Lower leg skin (tissue), 4 donors: ENCODE measurements at places on chromosomes 6 and 20.

DNA sequence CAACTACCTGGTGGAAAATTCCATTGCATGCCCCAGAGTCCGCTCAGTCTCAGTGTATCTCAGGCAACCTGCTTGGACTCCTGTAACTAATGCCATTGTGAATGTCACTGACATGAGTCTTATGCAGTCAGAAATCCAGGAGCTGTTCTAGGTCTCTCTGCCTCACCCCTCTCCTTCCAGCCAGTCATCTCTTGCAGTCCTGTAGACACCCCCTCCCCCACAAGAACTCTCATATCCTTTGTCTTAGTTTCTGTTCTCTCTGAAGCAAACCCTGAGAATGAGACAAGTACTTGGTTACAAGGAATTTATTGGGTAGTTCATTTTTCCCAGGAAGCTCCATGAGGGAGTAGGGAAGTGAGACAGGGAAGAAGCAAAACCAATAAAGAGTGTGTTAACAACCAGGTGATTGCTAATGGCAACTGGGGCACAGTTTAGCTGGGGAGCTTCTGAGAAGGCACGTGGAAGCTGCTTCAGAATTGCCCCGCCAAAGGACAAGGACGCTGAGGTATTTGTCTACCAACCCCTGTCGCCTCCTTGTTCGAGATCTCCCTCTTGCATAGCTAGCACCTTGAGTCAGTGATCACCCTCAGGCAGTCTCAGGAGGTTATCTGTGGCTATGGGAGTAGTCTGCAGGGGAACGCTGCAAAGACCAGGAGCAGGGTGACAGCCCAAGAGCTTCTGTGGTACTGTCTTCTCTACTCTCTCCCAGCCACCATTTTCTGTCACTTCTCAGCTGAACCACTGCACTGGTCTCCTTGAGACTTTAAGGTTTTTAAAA, 911.4 kb upstream of the FLRT3 start:
- no peak for DNase-seq

DNA sequence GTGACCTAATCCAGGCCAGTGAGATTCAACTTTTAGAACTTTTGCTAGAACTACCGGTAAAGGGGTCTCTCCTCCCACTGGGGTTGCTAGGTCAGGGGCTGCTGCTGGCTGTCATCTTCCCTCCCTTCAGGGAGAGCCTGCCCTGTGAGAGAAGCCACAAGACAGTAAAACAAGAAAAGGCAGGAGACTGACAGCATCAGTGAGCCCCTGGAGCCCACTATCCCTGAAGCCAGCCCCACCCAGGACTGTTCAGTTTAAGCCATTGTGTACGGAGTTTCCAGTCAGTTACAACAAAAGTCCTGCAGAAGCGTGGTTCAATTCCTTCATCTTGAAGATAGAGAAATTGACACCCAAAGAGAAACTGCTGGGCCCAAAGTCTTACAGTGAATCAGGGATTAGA, 7.9 kb upstream of the BMP7 start:
- no peak for DNase-seq

DNA sequence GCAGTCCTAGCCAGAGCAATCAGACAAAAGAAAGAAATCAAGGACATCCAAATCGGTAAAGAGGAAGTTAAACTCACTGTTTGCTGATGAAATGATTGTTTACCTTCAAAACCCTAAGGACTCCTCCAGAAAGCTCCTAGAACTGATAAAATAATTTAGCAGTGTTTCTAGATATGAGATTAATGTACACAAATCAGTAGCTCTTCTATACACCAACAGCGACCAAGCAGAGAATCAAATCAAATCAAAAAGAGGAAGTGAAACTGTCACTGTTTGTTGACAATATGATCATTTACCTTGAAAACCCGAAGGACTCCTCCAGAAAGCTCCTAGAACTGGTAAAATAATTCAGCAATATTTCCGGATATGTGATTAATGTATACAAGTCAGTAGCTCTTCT, 21.7 kb downstream of the SERPINB9 start:
- DNase-seq, result no peak

- no peak for DNase-seq
These were observed 147.1 kb upstream of the RALGAPA2 start for GRCh38 chr20:20859510-20859909.

- DNase-seq, result no peak
These were observed 494.9 kb upstream of the RNF217 start for GRCh38 chr6:124467366-124467765.

GRCh38 chr6:4930025-4930691, 73.7 kb downstream of the RPP40 start:
- DNase-seq, result no peak

GRCh38 chr6:33547499-33547898, 32.6 kb downstream of the BAK1 start:
- DNase-seq, result no peak

- no peak for DNase-seq
These were observed 107.2 kb upstream of the BTBD3 start for GRCh38 chr20:11810311-11811083.

- no peak for DNase-seq
These were observed 72.4 kb upstream of the NHSL1 start for GRCh38 chr6:138571585-138572166.

- DNase-seq, result peak; percentile 38
These were observed 28.3 kb downstream of the MEP1A start for GRCh38 chr6:46821458-46821881.

GRCh38 chr6:49905296-49905695, 39.0 kb upstream of the CRISP1 start:
- DNase-seq, result no peak

DNA sequence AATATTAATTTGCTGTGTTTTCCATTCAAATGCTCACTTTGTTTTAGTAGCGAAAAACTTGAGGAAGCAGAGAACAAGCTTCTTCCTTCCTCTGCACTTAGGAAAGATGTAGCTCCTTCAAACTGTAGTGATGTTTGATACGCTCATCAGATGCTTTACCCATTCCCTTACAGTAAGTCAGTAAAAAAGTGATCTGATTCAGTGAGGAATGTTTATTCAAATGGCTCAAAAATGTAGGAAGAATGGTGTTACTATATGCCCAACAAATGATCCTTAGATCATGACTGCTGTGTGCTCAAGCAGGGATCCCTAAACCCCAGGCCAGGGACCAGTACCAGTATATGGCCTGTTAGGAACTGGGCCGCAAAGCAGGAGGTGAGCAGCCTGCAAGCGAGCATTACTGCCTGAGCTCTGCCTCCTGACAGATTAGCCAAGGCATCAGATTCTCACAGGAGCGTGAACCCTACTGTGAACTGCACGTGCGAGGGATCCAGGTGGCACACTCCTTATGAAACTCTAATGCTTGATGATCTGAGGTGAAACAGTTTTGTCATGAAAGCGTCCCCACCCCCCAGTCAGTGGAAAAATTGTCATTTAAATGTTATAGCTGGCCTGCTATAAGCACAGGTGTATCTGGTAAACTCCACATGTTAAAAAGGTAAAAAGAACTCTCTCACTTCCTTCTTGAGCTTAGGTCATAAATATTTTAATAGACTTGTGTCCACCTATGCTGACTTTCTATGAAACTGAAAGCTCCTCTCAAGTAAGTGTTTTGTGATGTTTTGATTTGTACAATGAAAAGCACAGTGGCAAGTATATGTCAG, 187.2 kb downstream of the FOXC1 start:
- DNase-seq, result no peak

DNA sequence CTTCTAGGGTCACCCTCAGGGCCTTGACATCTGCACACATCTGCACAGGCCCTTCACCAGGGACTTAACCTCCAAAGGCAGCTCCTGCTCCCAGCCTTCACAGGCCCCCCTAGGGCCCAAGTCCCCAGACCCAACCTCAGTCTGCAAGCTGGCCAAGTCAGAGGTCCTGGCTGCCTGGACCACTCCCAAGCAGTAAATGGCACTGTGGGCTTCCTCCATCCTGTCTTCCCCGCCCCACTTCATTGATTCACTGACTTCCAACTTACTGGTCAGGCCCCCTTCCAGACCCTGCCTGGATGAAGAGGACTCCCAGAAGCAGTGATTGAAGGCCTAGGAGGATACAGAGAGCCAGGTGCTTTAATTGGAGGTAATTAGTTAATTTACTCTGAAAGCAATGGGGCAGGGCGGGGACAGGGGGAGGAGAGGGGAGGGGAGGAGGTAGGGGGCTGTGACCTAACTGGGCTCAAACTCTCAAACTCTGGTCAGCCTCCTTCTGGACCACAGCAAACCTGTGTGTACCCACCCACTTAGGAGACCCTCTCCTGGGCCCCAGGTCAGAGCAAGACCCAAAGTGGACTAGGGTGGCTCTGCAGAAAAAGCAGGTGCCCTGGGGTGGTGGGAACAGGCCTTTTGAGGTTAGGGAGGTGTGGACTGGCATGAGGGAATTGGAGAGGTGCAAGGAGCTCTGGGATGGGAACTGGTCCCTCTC, 51.5 kb downstream of the MRPL14 start:
- DNase-seq, result no peak

DNA sequence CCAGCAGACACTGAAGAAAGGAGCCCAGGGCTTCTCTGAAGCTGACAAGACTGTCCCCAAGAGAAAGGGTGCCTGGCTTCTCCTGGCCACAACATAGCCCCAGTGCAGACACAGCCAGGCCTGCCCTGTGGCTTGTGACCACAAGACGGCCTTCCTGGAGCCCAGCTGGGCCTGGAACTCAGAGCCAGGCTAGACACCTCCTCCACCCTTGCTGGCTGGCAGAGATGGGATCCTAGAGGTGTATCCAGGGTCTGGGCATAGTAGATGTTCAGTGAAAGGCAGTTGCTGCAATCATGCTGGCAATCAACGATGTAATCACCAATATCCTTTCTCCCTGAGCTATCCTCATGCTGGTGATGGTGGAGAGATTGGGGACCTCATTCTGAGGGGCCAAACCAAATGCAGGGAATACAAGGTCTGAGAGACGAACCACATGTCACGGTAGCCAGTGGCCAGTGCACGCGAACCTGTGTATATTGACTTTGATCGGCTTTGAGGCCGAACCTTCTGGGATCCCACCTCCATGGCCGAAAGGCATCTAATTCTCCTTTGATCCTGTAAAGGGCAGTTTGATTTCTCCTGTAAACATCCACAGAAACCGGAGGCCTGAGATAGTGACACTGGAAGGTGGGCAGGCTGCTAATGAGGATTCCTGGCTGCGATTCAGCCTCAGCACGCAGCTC, 115.2 kb downstream of the PSMB1 start:
- peak; percentile 81 for DNase-seq

GRCh38 chr6:47135772-47136171, 93.6 kb upstream of the ADGRF1 start:
- DNase-seq, result no peak

- no peak for DNase-seq
These were observed 7.2 kb downstream of the PBOV1 start for GRCh38 chr6:138211048-138211581.

- DNase-seq, result no peak
These were observed 118.3 kb downstream of the STXBP5 start for GRCh38 chr6:147322299-147323162.

GRCh38 chr20:12883507-12883885, 125.3 kb upstream of the SPTLC3 start:
- DNase-seq, result no peak

DNA sequence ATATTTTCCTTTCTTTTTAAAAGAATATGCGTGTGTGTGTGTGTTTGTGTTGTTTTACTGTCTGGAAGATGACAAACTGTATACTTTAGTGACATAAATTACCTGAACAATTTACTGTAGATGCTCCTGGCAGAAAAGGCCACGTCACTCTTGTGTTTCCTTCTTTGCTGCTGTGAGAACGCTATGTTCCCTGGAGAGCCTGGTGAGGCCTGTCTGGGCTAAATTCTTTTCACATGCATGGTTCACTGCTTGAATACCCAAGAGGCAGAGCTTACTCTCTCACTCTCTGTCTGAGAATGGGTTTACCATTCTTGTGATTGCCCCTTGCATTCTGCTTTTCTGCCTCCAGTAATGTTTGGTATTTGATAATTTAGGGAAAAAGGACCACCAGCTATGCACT, 64.3 kb downstream of the EDN1 start:
- no peak for DNase-seq

GRCh38 chr20:54469952-54470351, 5.4 kb upstream of the DOK5 start:
- DNase-seq, result no peak

- no peak for DNase-seq
These were observed 8.7 kb upstream of the ATXN1 start for GRCh38 chr6:16769986-16770376.

DNA sequence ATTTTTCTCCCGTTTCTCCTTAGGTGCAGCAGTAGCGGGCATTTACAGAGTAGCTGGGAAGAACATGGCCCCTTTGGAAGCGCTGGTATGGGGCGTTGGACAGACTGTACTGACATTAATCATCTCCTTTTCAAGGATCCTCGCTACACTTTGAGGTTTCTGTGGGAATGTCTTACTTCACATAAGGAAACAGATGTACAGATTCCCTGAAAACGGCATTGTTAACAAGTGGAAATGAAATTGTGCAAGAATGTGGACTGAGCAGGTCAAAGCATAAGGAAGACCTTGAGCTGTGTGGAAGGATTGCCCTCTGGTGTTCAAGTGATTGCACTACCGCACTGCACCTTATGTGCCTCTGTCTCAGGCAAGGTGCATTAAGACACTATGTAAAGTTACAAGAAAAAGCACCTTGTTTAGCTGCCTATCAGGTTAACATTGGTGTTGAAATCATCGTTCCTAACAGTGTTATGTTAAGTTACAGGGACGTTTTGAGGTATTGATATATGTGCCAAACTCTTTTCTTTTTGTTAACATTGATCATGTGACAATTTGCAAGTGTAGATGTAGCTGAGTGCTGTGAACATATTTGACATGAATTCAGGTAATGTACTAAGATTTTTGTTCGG, 38.0 kb downstream of the TMEM170B start:
- DNase-seq, result peak; percentile 61

DNA sequence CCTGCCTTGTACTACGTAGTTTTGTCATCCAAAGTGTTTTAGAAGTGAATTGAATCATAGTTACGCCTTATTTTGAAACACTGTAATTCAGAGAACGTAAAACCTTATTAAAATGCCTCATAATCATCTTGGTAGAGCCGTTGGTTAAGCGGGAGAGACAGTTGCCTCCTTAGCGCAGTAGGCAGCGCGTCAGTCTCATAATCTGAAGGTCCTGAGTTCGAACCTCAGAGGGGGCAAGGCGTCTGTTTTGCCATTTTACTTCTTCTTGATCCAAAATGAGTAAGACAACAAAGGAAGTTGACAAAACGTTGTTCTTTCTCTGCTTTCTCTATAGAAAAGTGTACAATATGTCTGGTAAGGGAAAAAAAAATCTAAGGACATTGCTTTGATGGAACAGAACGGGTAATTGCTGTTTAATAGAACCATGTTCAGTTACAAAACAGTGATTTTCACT, 20.7 kb upstream of the TRIM27 start:
- DNase-seq, result no peak

GRCh38 chr6:164069350-164069990, 655.0 kb downstream of the QKI start:
- DNase-seq, result no peak

DNA sequence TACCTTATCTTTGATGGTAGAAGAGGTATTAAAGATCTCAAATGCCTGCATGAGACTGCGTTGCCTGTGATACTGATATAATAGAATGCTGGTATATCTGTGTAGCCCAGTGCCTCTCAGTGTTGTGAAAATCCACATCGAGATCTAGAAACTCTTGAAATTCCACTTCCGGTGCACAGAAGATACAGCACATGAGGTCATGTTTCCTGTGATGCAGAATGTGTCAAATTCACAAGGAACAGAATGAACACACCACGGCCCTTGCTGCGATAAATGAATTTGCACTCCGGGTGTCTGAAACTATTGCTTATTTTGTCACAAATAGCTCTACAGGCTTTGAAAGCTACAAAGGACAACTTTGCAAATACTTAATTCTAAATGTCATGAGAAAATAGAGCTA, 687.9 kb upstream of the AGPAT4 start:
- no peak for DNase-seq

GRCh38 chr6:14079433-14079832, 38.1 kb upstream of the CD83 start:
- peak; percentile 29 for DNase-seq

GRCh38 chr6:6332811-6333244, 12.4 kb upstream of the F13A1 start:
- no peak for DNase-seq
